ENCODE measurements at places on chromosomes 1 and 21.

- no peak for DNase-seq
Observed at GRCh38 chr1:44700573-44700972, 26.1 kb downstream of the ARMH1 start.

DNA sequence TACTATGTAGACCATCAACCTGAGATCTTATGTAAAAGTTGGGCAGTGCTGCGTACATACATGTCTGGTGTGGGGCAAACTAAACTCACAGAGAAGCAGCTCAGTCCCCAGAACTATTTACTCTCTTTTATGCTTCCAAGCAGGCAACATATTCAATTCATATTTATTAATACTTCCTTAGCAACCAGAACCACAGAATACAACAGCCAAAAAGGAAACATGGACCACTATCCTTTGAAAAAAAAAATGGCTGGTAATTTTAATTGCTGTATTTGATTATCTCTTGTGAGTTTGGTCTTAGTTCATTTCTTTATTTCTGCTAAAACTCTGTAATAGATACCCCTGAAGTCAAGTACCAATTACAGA, 1.5 kb upstream of the PPP1R15B start:
- no peak for DNase-seq

DNA sequence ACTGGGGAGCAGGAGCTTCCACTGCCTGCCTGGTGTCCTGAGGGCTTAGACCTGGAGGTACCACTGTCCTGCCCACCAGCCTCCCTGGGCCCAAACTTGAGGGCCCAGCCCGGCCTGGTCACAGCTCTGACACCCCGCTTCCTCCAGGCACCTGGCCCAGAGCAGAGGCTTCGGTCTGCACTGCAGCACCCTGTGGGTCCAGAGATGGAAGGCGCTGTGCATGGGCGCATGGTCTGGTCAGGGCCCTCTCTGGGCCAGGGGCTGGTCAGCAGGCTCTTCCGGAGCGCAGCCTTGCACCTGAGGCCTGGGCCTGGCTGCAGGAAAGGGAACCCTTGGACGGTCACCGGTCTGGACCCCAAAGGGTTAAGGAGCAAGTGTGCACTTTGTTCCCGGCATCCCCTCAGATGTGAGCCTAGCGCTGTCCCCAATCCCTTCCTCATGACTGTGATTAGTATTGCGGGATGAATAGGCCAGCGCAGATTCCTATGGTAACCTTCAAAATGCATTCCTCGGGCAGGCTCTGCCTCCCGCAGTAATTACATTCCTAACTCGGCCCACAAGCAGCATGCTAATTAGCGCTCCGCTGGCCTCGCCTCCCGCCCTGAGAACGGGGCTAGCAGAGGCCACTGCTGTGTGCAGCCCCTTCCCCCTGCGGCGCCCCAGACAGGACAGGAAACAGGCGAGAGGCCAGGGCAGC, 36.3 kb downstream of the PRDM16 start:
- DNase-seq: no peak

DNA sequence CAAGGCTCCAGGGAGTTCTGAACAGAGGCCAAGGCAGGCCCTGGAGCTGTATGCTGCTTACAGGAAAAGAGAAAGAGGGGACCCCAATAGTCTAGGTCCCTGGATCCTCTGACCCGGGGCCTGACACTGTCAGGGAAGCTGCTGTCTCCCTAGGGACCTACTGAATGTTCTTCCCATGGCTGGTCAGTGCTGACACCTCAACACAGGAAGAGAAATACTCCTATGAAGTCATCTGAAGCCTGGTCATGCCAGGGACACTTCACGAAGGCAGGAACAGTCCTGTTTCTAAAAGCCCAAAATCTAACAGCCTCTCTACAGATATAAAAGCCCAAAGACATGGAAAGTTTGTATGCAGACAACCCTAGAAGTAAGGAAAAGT, 1.7 kb upstream of the LAD1 start:
- DNase-seq: no peak

DNA sequence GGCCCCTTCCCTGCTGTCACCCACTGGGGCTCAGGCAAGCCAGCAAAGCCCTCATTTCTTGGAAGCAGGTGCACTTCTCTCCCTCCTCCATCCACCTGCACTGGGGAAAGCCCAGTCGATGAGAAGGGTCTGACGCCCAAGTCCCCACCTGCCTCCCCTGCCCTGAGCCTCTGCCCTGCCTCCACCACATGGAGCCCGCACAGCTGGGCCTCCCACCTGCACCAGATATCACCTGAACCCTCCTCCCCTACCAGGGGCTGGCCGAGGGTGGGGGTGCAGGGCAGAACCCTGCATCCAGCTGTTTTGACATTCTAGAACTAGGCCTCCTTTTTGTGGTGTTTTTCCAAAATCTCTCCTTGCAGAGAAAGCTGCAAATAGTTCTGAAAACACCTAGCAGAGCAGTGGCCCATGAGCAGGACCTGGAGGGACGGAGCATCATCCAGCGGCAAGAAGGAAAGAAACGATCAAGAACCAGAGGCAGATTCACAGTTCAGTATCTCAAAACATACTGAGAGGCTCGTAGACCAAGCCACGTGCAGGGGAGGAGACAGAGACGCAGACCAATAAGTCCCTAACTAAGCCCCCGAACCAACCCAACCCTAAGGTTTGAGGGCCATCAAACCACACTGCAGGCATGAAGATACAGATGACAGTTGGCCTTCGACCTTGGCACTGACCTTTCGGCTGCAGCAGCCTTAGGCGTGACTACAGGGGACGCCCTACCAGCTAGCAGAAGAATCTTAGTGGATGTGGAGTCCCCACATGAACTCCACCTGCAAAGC, 16.7 kb downstream of the CHD5 start:
- no peak for DNase-seq

GRCh38 chr1:241881440-241881839, 33.4 kb downstream of the EXO1 start:
- DNase-seq: no peak

DNA sequence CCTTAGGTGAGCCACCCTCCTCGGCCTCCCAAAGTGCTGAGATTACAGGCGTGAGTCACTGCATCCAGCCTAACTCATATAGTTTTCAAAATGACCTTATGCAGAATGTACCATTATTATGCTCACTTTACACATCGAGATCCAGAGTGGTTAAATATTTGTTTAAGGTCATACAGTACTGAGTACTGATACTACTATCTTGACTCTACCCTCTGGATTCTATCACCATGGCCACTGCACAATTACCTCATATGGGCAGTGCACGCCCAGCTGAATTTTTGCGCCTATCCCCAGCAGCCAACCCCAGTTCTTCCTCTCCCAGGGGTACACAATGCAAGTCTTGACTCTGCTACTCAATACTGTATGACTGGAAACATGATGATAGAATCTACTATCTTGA, 56.7 kb downstream of the EDARADD start:
- no peak for DNase-seq

GRCh38 chr1:8879464-8879921, 1.0 kb upstream of the ENO1 start:
- no peak for DNase-seq

GRCh38 chr1:81558291-81559076, 242.2 kb upstream of the ADGRL2 start:
- no peak for DNase-seq

DNA sequence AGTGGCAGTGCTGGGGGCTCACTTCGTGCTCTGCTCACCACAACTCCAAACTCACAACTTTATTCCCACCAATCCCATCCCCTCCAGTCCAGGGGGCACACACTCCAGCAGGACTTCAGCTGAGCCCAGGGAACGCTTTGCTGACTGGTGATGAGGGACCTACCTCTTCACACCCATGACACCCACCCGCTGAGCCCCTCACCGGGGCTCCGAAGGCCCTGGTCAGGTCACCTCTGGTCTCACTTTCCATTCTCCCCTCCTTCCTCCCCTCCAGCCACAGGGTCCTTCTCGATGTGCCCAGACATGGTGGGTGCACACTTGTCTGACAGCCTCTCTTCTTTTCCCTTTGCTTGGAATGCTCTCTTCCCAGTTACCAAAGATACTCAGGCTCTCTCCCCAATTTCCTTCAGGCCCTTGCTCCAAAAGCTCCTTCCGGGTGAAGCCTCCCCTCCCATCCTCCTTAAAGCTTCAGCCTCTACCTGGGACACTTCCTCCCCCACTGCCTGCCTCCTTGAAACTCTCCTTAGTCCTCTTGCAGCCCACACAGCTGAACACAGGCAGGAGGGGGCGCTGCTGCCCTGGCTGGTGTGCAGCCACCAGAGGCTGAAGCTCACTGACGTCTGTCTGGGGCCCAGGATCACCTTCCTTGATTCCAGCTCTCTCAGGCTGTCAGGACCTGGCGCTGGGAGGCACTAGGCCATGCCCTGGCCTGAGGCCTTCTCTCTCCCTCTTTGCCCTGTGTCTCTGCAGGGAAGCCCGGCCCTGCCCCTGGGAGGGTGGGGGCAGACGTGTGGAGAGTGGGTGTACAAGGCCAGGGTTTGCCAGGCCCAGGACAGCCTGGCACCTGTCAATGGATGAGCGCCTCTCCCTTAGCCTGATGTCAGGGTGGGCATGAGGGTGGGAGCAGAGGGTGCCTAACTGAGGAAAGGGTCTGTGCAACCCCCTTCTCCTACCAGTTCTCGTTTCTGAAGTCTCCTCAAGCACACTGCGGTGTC, 1.6 kb downstream of the KCNE1 start:
- no peak for DNase-seq

DNA sequence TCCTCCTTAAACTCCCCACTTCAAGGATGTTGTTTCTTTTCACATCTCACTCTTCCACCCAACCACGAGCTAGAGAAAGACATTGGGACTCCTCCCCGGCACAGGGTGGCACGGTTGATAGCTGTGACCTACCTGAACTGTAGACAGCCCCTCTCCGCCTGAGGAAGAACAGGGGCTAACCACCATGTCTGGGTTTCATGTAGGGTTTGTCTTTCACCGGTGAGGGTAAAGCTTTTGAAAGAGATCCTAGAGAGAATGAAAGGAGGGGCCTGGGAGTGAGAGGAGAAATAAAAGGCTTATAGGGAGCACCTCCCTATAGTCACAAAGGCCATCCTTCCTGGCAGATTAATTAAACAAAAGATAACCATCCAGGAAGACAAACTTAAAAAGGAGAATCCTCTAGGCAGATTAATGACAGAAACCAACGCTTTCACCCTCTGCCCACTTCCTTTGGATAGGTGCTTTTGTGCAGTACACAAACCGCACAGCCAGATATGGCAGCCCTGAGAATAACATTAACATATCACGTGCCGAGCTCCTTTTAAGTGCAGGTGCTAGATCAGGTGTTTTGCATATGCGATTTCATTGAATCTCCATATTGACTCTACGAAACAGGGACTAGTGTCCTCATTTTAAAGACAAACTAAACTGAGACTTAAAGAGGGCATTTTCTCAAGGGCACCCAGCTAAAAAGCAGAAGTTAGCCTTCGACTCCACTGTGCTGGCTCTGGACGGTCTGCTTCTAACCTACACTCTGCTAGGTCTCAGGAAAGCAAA, 178.1 kb upstream of the RUNX1 start:
- DNase-seq: no peak

GRCh38 chr1:70762386-70762785, 285.2 kb downstream of the PTGER3 start:
- no peak for DNase-seq

DNA sequence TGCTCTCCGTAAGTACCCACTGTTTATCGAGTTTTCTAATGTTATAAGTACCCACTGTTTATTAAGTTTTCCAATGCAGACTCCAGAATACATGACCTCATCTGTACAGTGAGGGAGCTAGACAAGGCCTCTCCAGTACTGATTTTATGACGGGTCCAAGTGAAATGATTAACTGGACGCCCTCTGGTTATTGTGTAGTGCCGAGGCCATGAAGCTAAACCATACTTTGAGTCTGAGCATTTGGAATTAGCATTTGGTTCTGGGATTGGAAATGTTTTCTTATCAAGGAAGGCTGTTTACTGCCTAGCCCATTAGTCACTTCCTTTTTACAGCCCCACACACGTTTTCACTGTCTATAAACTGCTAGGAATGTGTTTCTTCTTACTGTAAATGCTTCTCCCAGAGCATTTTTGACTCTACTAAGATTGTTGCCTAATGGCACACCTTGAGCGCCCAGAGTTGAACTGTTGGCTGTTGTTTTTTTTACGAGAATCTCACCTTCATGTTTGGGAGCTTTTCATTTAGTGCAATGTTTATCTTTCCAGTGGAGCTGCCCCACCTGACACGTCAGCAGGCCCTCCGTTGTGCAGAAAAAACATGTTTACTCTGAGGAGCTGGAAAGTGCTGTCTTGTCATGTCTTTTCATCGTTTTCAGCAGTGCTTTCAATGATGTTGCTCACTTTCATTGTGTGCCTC, 26.9 kb downstream of the SPATA46 start:
- DNase-seq: no peak

DNA sequence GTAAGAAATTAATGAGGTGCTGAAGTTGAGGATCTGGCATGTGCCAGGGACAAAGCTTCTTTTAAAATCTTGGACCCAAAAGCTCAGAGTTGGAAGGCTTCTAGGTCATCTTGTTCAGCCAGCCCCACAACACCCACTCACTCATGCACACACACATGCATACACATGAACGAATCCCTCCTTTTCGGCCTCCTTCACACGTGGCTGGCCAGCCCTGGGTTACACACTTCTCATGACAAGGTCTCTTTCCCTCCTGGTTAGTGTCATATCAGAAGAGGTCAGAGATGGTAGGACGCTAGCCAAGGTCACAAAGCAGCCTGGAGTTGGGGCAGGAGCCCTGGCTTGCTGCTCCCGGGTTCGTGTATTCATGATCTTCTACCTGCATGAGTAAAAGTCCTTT, 6.9 kb downstream of the DMBX1 start:
- no peak for DNase-seq

Measured in stimulated activated CD8-positive, alpha-beta memory T cell treated with anti-CD3 and anti-CD28 coated beads, Interleukin-4, amount 100 ng/mL, for 4 hours (primary cell).